Stimulated activated CD4-positive, alpha-beta T cell treated with anti-CD3 and anti-CD28 coated beads, Interleukin-4, amount 100 ng/mL, for 48 hours (primary cell): ENCODE measurements at places on chromosomes 6 and 20.

DNA sequence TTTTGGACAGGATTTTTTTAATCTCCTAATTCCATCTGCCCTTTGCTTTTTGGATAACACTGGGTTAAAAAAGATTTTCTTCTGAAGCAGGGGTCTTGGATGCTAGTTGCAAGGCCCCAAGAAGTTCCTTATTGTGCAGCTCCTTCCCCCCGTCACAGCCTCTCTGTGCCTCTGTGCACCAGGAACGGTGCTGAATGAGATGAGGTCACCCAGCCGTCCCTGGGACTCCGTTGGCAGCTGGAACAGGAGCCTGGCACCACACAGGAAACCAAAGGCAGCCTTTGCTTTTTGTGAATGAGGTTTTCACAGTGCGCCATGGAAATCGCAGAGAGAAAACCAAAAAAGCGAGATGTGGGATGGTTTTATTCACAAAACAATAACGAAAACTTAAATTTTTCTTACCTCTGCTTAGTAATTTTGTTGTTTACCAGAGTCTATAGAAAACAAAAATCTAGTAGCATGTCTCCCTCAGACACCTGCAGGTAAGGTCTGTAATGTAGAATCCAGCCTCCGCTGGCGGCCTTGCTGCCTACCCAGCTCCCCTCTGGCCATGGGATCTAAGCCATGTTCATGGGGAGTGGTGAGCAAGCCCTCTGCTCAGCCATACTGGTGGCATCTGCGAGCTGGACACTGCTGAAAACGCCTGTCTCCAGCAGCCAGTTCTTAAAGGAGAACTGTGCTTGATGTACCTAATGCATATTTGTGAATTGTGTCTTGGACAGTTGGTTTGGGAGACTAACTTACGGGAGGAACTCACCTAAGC, 40.4 kb upstream of the SYNJ2 start:
- no peak for DNase-seq

- DNase-seq: no peak
Measured at GRCh38 chr6:166430269-166430668, 47.5 kb upstream of the MPC1 start.

DNA sequence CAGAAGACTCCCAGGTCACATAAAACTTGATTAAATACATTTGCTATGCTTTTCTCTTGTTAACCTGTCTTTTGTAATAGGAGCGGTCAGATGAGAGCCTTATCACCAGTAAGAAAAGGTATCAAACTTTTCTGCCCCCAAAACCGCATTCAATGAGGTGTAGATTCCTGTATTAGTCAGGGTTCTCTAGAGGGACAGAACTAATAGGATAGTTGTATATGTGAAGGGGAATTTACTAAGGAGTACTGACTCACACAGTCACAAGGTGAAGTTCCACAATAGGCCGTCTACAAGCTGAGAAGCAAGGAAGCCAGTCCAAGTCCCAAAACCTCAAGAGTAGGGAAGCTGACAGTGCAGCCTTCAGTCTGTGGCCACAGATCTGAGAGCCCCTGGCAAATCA, 32.7 kb downstream of the PTPRK start:
- no peak for DNase-seq

- no peak for DNase-seq
Measured at GRCh38 chr6:134593887-134594286, 276.0 kb upstream of the SGK1 start.

DNA sequence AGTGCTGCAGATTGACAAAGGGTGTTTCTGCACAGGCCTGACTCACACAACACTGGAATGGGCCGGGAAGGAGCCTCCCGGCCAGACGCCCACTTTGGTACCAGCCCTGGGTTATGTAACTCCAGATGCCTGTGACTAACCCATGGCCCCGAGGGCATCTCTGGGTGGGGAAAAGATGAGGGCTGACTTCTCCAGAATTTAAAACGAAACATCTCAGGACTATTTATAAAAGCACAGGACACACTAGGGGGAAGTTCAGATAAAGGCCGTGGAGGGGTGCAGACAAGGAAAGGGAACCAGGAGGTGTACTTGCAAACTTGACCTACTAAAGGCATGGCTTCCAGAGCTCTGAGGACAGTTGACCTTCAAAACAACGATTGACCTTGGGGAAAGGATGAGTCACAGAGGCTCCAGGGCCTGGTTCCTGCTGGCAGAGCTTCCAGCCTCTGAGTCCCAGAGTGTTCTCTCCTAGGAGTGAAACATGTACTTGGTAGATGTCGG, 196.9 kb downstream of the NFATC2 start:
- DNase-seq: no peak

GRCh38 chr6:24323632-24324337, 34.1 kb downstream of the DCDC2 start:
- no peak for DNase-seq

- peak; percentile 31 for DNase-seq
Measured at GRCh38 chr6:151679081-151679480, 128.4 kb upstream of the ESR1 start.

DNA sequence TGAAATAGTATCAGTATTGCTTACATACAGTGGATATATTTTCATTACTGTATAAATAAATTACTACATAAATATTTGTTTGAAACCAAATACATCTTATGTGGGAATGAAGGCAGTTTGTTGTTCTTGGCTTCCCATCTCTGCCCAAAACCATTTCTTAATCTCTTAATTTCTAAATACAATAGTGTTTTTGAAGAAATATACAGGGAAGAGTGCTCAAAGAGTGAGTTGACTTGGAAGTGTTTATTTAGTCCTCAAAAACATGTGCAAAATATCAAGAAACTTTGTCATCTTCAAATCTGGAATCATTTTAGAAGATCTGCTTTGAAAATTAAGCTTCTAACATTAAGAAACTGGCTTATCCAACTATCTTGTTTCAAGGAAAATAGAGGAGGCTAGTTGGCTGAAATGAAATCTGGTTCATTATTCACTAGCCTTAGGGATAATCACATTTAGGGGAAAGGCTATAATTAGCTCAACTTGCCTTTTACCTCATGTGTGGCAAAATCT, 259.8 kb upstream of the FLRT3 start:
- DNase-seq: no peak

- no peak for DNase-seq
Measured at GRCh38 chr6:165635965-165636364, 27.1 kb downstream of the PDE10A start.

DNA sequence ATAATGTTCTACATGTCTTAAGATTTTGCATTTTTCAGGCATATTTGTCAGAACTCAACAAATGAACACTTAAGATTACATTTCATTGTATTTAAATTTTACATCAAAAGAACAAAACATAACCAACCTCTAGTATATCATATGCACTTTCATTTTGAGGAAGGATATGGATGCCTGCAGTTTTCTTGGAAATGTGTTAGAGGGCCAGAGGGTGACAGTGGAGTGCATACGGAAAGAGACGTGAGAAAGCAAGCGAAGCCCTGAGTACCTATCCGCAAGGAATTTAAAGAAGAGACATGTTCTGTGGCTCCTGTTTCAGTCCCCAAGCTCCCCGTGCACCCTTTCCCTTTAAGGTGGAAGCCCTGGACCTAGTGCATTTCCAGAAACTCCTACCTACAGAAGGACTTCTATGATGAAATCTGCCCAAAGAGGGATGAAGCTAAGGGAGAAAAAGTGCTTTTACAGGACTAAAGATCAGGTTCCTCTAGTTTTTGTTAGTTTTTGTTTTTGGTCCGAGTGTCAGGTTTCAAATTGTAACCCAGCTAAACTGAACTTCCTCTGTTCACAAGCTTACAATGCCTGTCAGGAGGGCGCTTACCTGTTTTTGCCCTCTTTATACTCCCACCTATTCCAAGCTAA, 38.8 kb downstream of the EZR start:
- DNase-seq: no peak

DNA sequence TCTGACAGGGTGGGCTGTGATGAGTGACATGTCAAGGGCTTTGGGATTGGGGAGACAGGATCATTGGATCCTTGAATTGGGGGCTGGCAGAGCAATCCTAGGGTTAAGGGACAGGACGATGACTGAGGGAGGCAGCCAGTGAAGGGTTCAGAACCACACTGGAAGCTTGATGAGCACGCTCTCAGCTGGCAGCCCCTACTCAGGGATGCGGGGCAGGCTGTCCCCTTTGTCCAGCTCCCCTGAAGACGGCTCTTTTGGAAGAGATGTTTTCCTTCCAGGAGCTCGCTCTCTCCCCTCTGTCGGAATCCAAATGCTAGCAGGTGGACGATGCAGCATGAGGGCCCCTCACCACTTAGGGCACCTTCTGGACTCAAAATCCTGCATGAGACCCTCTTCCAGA, 8.4 kb downstream of the TGM3 start:
- DNase-seq: no peak

GRCh38 chr6:148854992-148855391, 108.2 kb downstream of the UST start:
- DNase-seq: no peak

GRCh38 chr6:51533962-51534361, 553.5 kb downstream of the PKHD1 start:
- no peak for DNase-seq

- no peak for DNase-seq
Measured at GRCh38 chr20:44021186-44021585, 106.5 kb downstream of the TOX2 start.

GRCh38 chr6:162863821-162864220, 136.0 kb downstream of the PACRG start:
- DNase-seq: no peak

- no peak for DNase-seq
Measured at GRCh38 chr6:42970871-42971612, 7.9 kb downstream of the PEX6 start.

DNA sequence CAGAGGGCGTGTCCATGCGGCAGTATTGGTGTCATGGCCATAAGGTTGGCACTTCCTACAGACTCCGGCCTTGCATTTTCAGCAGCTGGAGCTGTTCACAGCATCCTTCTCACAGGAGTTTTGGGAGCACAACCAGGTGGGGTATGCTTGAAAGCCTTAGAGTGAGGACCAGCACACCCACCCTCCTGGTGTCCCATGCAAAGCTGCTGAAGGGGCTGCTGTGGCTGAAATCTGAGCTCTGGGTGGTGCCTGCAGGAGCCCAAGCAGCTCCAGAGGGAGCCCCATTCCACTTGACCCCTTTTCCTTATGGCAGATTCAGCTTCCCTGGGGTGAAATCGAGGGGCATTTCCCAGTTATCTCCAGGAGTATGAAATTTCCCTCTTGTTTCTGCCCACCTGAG, 74.0 kb upstream of the BHLHE23 start:
- no peak for DNase-seq
